ENCODE measurements at places on chromosomes 7 and 10.

DNA sequence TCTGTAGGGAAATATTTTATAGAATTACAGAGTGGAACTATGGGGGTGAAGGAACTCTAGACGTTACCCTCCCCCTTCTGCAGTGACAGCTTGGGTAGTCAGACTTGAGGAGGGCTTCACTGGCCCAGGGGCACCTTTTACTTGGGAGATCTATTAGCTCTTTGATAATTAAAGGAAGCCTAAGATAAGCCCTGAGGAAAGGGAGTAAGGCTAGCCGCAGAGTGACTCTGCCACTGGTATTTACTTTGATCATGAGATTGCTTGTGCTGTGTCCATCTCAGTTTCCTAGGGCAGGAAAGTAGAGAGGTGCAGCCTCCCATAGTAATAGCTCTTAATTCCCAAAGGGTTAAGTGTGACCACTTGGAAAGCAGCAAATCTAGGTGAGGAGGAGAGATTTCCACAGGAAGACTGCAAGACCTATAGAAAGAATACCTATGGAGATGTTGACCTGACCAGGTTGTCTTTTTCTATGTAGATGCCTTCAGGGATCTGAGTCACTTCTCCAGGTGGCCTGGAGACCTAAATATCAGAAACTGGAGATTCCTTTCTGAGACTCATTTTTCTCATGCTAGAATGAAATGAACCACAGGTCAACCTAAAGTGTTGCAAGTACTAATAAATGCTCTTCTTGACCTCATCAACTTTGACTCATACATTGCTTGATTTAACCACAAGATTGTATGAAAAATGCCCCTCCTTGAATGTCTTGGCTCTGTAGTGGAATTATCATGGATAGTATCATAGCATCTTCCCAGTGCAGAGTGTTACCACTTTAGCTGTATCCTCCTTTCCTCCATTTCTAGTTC, 447.3 kb upstream of the GHITM start:
- no peak for DNase-seq

DNA sequence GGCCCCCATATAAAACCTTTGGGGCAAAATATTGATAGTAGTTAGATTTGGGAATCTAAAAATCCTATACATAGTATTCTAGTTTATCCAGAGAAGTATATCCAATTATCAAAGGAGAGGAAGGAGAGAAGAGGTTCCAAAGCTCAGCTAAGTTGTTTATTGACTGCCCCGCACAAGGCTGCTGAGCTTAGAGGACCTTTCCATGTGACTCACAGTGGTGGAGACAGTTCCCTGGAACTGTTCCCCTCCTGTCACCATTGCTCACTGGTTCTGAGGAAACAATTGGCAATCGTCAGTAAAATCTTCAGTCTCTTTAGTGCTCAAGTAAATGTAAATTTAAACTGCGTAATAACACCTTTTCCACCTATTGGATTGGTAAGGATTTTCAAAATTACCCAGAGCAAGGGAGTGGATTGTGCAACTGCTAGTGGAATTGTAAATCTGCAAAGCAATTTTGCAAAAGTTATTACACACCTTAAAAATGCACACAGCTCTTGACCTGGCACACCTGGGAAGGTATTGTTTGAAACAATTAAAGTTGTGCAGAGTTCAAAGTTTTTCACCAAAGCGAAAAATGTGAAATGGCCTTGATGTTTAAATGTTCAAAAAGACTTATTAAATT, 63.1 kb downstream of the EEPD1 start:
- DNase-seq = peak; percentile 33

DNA sequence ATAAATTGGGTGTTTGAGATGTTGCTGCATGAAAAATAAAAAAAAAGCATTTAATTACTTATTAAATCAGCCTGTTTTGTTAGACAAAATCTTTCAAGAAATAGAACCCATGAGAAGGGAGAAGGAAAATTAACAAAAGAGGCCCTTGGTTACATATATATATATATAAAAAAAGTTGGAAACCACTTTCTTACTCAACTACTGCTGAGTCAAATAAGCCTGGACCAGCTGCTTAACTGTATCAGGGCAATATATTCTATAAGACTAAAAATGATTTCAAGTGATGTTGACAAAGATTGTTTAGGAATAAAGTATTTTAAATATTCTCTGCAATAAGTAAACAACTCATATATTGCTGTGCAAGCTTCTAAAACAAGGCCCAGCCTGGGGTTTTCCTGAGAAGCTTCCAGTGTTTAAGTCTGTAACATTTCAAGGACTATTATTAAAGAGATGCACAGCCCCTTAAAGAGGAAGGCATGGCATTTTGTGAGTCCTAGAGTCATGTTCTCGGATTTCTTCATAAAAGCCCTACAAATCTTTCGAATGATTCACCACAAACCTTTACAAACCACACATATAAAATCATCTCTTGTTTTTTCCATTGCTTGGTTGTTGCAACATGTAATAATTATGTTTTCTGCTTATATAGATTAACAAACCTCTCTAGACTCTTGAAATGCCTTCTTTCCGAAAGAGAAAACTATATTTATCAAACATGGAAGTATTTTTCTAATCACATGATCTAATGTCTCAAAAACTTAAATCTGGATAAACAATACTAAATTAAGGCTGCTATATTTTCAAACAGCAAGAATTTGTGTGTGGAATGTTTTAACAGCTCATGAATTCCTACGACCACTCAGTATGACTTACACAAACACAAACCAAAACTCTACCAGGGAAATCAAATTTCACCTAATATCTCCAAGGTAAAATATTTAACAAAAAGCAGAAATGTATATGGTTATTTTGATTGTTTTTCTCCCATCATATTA, 14.3 kb downstream of the JAZF1 start:
- DNase-seq = peak; percentile 81

- no peak for DNase-seq
Measured at GRCh38 chr10:128150561-128150960, 24.3 kb upstream of the MKI67 start.

GRCh38 chr7:832167-832967, at the start of gene SUN1:
TSS of gene SUN1 (plus strand) at chr7:832476. CDS start at chr7:832525, 49 bp downstream.
- DNase-seq = peak; percentile 59

- DNase-seq = no peak
Measured at GRCh38 chr7:6026011-6026819, 5.0 kb upstream of the ANKRD61 start.

DNA sequence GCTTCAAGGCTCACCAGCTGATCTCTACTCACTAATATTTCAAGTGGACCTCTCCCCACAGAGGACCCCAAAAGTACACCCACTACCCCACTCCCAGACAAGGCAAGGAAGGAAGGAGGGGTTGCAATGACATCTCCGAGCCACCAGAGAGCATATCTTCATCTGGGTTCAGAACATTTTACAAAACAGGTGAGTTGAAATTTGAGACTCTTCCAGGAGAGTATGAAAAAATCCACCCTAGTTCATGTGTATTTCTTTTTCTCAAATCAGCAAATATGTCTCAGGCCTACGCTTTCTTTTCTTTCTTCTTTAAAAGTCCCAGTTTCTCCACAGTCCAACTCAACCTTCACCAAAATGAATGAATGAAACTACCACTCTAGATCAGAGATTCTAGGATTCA, 61.9 kb downstream of the SGMS1 start:
- DNase-seq = no peak

DNA sequence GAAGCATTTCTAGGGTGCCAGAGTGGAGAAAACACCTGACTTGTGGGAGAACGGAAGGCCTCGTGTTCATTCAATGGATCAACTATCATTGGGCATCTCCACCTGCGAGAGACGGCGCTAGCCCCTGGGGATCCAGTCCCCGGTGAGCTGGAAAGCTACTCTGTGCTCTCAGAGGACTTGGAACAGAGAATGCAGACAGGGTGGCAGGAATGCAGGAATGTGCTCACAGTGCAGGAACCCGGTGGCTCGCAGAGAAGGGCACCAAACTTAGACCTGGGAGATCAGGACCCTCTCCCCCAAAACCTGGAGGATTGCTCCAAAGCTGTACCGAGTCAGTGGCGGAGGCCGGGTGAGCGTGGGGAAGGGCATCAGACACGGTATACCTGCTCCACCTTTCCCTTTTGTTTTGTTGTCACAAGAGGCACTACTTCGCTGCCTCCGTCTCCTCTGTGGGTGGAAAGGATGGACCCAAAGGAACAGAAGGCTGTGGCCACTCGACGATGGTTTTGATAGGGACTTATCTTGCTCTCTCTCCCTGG, 569.0 kb upstream of the C7orf33 start:
- no peak for DNase-seq

GRCh38 chr10:60664859-60665258, 113.4 kb upstream of the CDK1 start:
- peak; percentile 18 for DNase-seq

DNA sequence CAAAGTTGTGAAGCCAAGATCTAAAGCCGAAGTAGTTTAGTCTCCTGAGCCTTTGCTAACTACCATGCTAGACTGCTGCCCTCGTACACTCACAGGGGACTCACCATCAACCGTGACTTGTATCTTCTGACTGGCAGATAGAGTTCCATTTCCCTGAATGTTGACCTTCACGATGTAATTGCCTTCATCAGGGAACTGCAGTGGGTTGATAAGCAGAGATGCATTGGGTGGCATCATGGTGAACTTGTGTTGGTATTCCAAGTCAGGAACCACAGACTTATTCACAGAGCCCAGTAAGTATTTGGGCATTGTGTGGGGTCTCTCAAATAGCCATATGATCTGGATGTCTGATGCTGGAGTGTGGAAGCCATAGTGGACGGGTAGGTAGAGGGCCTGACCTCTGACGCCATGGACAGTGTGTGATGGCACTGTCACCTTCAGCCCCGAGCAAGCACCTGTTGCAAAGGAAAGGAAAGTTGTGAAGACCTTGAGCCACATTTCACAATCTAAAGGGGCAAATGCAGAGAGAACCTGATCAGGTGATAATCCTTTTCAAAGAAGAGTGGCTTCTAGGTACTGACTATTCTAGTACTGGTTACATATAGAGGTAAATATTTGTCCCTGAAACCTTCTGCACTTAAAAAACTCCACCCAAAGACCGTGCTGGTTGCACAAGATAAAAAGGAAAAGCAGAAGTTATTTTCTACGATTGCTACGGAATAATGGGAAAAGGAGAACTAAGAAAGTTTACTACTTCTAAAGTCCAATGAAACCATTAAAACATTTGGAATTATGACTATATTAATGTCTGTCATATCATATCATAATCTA, 7.1 kb downstream of the HEPACAM2 start:
- DNase-seq = no peak

DNA sequence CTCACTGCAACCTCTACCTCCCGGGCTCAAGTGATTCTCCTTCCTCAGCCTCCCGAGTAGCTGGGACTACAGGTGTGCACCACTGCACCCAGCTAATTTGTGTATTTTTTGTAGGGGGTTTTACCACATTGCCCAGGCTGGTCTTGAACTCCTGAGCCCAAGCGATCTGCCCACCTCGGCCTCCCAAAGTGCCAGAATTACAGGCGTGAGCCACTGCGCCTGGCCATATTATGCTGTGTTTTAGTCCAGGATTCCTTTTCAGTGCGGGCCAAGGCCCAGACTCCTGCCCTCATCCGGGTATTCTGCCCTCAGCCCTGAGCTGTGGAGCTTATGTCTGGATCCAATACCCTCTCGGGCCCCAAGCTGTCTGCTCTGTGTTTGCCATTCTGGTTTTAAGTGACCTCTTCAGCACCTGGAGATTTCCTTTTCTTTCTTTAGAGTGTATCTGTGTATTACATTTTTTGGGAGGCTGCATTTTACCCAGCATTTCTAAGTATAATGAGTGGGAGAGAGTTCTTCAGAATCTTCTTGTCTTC, 114.9 kb downstream of the BUB3 start:
- no peak for DNase-seq

- peak; percentile 85 for DNase-seq
Measured at GRCh38 chr10:30434273-30435072, 489 bp downstream of the MAP3K8 start.

- DNase-seq = no peak
Measured at GRCh38 chr10:7988989-7989388, 65.5 kb upstream of the GATA3 start.

- DNase-seq = no peak
Measured at GRCh38 chr10:88147000-88147798, 283.8 kb downstream of the PTEN start.

DNA sequence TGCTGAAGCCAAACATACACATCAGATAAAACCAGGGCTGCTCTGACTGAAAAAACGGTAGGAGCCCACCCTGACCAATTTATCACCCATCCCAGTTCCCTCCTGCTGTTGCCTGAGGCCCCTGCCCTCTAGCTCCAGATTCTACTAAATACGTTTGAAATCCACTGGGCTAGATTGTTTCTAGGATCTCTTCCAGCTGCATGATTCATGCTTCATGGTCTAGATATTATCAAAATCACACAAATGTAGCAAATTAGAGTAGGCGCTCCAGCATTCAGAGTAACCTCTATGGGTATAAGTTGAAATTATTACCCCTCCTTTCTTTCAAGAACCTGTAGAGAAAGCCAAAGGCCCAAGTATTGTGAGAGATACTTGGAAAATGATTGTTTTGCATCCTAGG, 151.2 kb upstream of the FAM13C start:
- peak; percentile 22 for DNase-seq

DNA sequence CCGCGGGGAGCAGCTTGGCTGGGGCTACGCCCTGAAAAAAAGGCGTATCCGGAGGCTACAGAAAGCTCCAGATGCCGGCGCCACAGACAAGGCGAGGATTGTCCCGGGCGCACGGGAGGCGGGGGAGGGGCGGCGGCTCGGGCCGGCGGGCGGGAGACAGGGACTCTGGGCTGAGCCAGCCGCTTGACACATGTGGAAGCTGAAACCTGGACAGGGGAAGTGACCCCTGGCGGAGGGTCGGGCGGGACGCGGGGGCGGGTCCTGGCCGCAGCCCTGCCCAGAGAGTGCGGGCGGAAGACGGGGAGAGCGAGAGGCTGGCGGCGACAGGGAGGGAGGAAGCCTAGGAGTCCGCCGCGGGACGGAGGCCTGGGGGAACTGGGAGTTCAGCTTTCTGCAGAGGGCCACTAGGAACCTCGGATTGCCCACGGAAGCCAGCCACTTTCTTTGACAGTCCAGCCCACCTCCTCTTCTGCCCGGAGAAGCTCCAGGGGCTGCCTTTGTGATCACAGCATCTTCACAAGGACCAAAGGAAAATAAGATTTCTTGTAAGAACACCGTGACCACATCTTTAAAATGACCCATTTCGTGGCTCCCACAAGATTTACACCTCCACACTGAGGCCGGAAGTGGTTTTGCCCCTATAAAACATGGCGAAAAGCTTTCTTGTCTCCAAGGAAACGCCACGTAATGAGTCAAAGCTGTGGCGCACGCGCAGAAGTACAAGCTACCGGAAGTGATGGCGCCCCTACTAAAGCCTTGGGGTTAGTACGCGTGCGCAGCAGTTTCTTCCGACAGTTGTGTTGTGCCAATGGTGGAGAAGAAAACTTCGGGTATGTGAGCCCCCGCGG, at the start of the genes PLOD3 and ZNHIT1:
PLOD3 (minus strand) TSS at position 194 of the 848 bp plus-strand sequence. CDS start 307 bp downstream, outside the sequence.
ZNHIT1 (plus strand) TSS at position 778 of the 848 bp plus-strand sequence; CDS start at position 809, 31 bp downstream.
- peak; percentile 99 for DNase-seq

DNA sequence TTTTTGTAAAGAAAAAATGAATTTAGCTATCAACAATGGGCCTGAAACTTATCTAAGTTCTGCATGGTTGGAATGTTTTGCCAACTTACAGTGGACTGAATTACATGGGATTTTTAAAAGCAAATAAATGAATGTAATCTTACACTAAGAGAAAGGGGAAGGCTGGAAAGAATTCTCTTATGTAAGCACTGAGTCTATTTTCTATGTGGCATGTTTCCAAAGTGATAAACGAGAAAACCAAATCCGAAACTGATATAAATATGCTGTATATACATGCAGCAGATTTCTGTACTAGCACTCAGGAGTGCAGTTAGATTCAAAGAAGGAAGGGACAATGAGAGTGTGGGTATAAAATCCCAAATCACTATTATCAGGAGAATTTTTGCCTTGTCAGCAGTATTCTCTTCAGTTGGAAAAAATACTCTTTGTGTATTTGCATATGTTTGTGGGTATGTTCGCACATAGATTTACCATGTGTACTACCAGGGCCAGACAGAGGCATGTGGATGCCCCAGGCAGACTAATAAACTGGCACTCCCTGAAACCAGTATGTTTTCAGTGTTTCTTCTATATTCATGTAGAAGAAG, 334.3 kb upstream of the SEMA3D start:
- peak; percentile 66 for DNase-seq
